Activated CD4-positive, alpha-beta T cell treated with anti-CD3 and anti-CD28 coated beads, Interleukin-2, amount 50 U/mL, for 24 hours (primary cell): ENCODE measurements at places on chromosomes 2 and 18.

GRCh38 chr2:120177001-120177621 lies 46.1 kb downstream of the TMEM185B start:
- DNase-seq: peak; percentile 58

GRCh38 chr2:86186431-86186830 lies 8.8 kb downstream of the IMMT start:
- DNase-seq: no peak

DNA sequence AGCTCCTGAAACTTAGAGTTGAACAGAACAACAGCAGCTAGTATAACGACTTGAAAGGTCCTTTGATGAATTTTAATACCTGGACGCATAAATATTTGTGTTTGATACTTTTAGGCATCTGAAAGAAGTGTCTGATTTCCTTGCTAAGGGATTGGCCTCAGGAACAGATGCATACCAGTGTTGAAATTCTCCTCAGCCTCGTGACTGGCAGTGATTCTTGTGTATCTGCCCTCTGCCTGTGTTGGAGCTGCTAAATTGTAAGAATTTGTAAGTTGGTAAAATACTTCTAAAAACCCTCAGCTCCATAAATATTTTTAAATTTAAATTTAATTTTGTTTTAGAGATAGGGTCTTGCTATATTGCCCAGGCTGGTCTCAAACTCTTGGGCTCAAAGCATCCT lies 22.4 kb upstream of the SCYGR1 start:
- no peak for DNase-seq

- DNase-seq: no peak
These were observed 451.4 kb downstream of the TMX3 start for GRCh38 chr18:68263481-68263880.

- DNase-seq: no peak
These were observed 39.9 kb upstream of the CDC42EP3 start for GRCh38 chr2:37711308-37711731.

DNA sequence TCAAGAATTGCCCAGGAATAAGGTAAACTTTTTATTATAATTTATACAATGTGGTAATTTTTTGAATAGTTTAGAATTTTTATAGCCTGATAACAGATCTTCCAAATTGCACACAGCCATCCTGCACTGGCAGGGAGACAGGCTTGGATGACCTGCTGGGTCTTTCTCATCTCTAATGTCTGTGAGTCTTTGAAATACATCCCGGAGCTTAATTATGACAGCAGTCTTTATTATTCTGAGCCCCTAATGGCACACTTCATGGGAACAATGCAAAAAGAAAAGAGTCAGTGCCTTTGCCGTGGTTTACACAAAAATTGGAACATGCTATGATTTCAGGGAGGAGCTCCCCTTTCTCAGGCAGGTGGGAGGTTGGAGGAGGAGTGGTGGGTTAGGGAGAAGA lies 71.0 kb downstream of the TMEM182 start:
- no peak for DNase-seq

DNA sequence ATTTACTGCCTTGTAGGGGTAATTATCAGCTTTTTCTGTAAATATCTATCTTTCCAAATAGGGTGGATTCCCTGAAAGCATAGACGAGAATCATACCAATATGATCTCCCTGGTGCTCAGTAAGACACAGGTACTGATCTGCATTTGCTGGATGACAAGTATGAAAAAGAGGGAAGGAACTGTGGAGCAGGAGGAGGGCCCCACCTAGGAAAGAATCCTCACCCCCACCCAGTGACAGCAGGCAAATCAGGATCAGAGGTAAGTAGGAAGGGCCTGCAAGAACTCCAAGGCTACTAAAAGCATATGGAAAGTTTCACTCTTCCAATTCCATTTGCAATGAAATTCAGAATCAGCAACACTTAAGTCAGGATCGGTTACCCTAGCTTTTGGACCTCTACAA lies 42.3 kb downstream of the METTL8 start:
- no peak for DNase-seq

DNA sequence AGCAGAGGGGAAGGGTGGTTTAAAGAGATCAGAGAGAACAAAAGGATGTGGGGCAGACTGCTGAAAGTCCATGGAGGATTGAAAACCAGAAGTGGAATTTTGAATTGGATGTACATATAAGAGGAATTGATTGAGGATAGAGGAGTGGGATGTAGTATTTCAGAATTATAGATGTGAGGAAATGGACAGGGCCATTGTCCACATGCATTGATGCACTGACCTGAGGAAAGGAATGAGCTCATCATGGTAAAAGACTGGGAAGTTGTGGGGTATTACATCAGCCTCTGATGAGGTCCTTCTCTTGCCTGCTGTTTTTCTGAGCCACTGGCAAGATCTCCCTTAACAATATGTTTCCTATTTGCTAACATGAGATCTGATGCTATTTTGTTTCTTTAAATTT lies 365.7 kb upstream of the FANCL start:
- no peak for DNase-seq

DNA sequence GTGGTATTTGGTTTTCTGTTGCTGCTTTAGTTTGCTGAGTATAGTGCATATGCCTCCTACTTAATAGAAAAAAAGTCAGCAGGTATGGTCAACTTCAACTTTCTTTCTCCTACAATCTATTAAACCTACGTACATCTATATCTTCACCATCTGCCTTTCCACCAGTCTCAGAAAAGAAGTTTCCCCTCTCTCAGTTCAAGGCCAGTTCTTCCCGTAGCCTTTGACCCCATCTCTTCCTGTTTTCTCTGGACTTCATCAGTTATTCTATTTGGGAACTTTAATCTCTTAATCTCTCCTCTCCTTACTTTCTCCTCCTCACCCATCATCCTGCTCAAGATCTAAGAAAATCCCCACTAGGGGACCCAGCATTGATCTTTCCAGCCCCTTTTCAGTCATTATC lies 5.7 kb downstream of the PTRHD1 start:
- DNase-seq: no peak

GRCh38 chr18:60675801-60676200 lies 303.2 kb upstream of the MC4R start:
- DNase-seq: no peak

DNA sequence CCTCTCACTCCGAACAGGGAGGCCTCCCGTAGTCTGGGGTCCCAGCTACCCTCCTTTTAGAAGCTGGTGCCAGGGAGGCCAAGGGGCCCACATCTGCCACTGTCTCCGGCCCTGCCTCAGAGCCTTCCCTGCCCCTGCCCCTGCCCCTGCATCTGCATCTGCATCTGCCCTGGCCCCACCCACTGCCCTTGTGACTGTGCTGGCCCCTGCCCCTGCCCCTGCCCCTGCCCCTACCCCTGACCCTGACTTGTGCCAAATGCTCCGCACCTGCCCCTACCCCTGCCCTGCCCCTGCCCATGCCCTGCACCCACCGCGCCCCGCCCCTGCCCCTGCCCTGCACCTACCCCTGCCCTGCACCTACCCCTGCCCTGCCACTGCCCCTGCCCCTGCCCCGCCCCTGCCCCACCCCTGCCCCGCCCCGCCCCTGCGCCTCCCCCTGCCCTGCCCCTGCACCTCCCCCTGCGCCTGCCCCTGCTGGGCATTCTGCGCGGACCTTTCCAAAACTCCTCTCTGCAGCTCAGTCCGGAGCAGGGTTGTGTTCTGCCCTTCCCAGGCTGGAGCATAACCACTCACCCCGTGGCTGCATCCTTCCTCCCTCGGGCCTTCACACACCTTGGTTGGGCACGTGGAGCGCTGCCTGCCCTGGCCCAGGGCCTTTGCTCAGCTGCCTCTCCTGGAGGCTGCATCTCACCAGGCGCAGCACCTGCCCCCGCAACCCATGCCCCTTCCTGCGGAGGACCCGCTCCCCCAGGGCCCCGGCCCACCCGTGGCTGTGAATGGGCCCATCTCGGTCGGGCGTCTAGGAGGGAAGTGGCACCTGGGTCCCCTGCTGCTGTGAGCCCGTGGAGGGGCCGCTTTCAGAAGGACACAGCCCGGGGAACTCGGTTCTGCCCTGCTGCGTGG lies 5.4 kb downstream of the SNTG2 start:
- no peak for DNase-seq

DNA sequence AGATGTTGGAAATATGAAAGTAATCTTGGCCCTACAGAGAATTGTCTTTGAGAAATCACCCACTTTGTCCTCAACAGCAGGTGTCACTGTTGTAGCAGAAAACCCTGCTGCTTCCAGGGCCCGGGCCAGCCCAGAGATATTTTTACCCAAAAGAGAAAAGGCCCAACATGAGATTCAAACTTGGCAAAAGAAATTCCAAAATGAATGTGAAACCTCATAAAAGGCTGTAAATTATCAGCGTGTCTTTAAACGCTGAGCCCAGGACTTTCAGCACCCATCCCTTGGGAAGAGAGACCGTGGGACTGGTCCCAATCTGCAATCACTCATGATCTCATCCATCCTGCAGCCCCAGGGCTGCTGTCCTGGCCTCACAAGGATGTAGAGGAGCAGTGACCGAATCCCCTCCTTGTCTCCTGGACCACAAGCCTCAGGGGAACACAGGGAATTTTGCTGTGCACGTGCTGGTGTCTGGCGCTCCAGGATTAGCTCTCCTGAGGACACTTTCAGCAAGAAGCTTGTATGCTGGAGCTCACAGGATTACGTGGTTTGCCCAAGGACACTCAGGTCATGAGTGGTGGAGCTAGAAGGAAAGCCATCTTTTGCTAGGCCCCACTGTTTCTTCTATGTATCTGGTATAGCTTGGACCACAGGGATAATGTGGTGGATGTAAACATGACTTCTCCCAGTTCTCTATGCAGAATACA lies 202.1 kb downstream of the RNF144A start:
- no peak for DNase-seq

GRCh38 chr2:110211938-110212858 lies at the start of gene MTLN:
TSS of gene MTLN (minus strand) at chr2:110212547. CDS start at chr2:110212525, 22 bp downstream.
- DNase-seq: peak; percentile 58

- no peak for DNase-seq
These were observed 27.1 kb downstream of the STARD7 start for GRCh38 chr2:96181529-96181928.

GRCh38 chr2:228426502-228427216 lies 245.2 kb upstream of the SPHKAP start:
- no peak for DNase-seq

GRCh38 chr2:133241224-133241571 lies 327.1 kb downstream of the NCKAP5 start:
- DNase-seq: no peak

DNA sequence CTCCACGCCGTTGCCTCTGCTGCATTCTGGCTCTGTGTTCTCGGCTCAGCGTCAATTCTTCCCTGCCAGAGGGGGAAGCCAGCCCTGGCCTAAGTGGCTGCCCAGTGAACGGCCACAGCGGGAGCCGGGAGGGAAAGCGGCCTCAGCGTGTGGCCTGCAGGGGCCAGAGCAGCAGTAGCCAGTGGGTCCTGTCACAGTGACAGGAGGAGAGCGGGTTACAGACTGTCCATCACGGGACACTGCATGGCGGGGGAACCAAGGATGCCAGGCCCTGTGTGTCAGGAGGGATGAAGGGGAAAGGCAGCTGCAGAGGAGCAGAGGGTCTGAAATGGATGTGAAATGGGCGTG lies 39.7 kb downstream of the PDIA6 start:
- no peak for DNase-seq

- no peak for DNase-seq
These were observed 67.3 kb downstream of the RHBDD1 start for GRCh38 chr2:226903179-226903578.

DNA sequence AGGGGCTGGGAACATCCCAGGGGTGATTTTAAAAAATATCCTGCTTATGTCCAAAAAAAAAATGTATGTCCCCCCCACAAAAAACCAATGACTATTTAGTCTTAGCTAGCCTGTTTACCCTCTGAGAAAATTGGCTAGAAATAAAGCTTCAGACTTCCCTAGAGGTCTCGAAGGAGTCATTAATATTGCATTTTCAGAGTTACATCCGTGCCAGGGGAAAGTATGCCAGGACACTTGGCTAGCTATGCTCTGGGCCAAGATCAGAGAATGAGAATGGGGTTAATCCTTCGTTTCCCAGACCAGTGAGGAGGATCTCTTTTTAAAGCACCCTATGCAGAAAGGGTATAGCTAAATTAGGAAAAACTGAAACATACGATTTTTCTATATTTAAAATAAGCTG lies 183.6 kb downstream of the MC4R start:
- DNase-seq: no peak

- DNase-seq: no peak
These were observed 31.9 kb downstream of the PSTPIP2 start for GRCh38 chr18:46040033-46040746.

DNA sequence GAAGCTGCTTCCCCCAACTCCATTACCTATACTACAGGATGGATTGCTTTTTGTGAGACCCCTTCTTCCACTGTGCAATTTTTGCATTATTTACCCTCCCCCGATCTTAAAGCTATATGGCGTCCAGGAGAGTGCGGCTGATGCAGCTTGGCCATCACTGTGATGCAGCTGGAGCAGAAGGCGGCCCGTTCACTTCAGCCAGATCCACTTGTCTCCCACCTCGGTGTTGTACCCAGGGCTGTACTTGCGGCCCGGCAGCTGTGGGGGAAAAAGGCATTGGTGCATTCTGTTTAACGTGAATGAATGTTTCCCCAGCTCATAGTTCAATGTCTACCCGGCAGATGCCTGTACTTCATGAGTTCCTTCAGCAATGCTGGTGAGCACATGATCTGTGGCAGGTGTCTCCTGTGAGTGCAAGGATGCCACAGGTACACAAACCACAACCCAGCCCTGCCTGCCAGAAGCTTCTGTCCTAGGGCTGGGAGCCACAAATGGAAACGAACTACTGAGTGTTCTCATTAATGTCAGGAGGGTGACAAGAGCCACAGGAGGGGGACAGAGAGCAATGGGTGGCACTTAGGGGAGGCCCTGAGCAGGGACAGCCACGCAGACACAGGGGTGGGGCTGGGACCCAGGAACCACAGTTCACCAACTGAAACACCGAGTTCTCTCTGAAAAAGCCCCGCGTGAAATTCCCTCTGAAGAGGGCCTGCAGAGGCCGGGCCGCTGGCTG lies 64.0 kb downstream of the NDUFA10 start:
- no peak for DNase-seq

- DNase-seq: no peak
These were observed 154.1 kb upstream of the BOD1L2 start for GRCh38 chr18:56992777-56993176.

DNA sequence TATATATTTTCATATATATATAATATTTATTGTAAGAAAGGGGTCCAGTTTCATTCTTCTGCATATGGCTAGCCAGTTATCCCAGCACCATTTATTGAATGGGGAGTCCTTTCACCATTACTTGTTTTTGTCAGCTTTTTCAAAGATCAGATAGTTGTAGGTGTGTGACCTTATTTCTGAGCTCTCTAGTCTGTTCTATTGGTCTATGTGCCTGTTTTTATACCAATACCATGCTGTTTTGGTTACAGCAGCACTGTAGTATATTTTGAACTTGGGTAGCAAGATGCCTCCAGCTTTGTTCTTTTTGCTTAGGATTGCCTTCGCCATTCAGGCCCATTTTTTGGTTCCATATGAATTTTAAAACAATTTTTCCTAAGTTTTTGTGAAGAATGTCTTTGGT lies 320.1 kb downstream of the CDH2 start:
- no peak for DNase-seq

DNA sequence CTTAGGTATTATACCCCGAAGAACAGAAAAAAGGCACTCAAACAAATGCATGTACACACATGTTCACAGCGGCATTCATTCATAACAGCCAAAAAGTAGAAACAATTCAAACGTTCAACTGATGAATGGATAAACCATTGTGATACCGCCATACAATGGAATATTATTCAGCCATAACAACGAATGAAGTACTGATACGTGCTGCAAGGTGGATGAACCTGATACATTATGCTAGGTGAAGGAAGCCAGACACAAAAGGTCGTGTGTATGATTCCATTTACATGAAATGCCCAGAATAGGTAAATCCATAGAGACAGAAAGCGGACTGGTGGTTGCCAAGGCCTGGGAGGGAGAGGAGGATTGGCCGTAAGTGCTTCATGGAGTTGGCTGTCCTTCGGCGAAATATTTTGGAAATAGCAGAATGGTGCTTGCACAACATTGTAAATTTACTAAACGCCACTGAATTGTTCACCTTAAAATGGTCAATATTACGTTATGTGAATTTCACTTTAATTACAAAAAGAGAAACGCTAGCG lies 750 bp upstream of the RMP24 start:
- DNase-seq: no peak
